Activated CD4-positive, alpha-beta T cell treated with anti-CD3 and anti-CD28 coated beads, Interleukin-2, Interleukin-4, amounts not matched to agents 100 ng/mL and 50 ng/mL, durations not matched to agents 16 hours and 8 hours (primary cell): ENCODE measurements at places on chromosomes 13 and 19.

- no peak for DNase-seq
Observed at GRCh38 chr13:66200555-66200954, 1029.6 kb downstream of the PCDH9 start.

DNA sequence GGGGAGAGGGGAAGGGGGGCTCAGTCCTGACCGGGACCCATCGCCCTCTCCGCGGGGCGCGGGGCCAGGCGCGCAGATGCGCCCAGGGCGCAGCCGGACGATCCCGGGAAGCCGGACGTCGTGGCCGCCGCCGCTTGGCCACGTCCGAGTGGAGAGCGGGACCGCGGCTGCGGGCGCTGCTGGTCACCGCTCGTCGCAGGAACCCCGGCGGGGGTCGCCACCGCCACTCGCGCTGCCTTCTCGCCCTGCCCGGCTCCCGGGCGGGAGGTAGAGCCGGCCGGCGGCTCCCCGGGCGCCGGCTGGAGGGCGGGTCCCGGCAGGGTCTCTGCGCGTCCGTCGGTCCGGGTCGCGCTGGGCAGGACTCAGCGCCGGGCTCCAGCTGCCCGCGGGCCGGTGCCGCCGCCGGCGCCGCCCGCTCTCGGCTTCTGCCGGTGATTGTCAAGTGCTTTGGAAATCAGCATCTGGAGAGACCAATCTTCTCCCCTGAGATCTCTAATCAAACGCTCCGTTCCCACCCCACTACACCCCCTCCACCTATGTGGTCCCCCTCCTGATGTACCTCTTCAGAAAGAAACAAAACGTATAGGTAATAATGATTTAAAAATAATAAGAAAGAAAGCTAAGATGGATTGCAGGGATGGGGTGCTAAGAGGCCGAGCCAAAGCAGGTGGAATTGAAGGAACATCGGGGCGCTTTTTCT, 464.4 kb downstream of the ITGBL1 start:
- DNase-seq: no peak

GRCh38 chr19:47614021-47614295, 5.0 kb downstream of the BICRA start:
- DNase-seq: no peak

GRCh38 chr19:19849056-19849455, 16.6 kb upstream of the ZNF253 start:
- DNase-seq: no peak

DNA sequence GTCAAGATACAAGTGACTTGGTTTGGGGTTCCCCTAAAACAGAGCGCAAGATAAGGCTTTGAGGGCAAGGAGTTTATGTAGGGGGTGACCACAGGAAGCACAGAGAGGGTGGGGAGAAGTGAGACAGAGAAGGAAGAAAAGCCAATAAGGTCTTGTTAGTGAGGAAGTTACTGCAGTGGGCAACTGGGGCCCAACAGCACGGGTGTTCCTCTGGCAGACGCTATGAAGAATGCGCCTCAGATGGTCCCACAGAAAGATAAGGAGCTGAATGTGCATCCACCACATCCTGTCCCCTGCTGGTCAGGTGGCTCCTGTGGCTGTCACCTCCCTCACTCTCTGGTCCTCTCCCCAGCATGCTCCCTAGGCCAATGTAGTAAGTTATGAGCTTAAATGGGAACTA, 333.5 kb downstream of the TSHZ3 start:
- DNase-seq: no peak

GRCh38 chr13:100511466-100511865, 77.1 kb downstream of the GGACT start:
- DNase-seq: no peak

GRCh38 chr13:65829241-65830008, 1400.7 kb downstream of the PCDH9 start:
- DNase-seq: no peak

GRCh38 chr19:33465834-33466233, 55.8 kb downstream of the PEPD start:
- DNase-seq: no peak
